Mesothelial cell of epicardium (in vitro differentiated cells): ENCODE measurements at places on chromosomes 1 and 21.

DNA sequence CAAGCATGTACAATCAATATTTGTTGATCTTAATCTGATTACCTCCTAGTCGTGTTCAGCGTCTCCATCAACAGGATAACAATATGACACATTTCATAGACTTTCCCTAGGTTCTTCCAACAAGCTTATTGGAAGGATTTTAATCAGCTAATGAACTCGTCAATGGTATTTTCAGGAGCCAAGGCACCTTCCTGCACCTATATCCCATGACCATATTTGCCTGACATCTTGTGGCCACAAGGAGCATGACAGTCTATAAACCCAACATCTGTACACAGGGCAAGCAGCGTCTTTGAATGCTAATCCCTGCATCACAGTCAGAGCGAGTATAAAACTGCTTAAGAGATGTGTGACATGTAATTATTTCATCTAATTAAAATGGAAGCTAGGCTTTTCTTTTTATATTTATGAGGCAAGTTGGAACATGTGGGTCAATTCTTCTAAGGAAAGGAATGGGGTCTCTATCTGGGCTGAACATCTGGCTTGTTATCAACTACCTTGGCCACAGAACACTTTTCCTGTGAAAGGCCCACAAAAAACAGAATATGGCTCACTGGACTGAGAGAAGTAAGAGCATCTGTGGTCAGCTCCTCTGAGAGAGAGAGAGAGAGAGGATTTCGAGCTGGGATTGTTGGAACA lies 388.8 kb downstream of the NTNG1 start:
- no peak for DNase-seq

- no peak for DNase-seq
These were observed 60.1 kb downstream of the COL18A1 start for GRCh38 chr21:45465105-45465504.

- DNase-seq, result no peak
These were observed 16.0 kb upstream of the PIGV start for GRCh38 chr1:26771643-26772321.

DNA sequence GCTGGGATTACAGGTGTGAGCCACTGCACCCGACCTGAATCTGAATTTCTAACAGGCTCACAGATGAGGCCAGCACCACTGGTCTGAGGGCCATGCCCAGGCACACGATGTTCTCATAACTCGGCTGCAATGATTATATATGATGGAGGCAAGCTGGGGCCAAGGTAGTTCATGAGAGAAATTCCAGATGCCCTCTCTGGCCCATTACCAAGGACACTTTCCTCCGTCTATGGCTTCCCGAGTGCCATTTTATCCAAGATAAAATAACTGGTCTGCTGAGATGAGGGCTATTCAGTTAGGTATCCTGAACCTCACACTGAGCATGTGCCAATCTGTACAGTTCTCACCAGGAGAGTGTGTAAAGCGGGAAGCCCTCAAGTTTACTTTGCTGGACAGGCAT lies 16.5 kb downstream of the TMPRSS2 start:
- DNase-seq, result no peak

- no peak for DNase-seq
These were observed 173.7 kb downstream of the GABPA start for GRCh38 chr21:25908495-25908894.

DNA sequence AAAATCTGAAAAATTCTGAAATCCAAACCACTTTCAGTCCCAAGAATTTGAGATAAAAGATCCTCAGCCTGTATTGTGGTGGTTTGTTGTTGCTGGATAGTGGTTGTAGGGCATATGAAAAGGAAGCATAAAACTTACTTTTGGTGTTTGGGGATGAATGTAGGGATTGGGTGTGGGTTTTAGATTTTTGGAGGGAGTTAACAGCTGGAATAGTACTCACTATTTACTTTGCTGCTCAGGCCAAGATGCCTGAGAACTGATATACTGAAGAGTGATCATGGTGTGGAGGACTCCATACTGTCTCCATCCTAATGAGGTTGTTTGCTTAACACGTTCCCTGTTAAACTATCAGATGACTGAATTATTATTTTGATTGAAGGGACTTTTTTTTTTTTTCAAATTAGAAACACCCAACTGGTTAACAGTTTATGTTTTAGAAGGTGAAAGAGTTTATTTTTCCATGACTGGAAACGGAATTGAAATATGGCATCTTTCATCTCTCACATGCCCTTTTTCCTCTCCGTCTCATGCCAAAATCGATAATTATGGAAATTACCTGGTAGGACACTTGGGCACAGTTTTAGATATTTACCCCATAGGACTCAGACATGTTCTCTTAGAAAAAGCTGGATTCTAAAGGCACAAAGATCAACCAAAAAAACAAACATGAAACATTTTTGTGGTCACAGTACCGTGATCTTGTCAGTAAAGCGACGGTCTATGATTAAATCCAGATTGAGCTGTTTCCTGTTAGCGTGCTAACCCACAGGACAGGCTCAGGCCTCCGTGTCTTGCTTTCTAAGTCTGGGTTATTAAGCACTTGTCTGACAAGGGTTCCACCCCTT lies 37.3 kb downstream of the RGL1 start:
- DNase-seq, result no peak

DNA sequence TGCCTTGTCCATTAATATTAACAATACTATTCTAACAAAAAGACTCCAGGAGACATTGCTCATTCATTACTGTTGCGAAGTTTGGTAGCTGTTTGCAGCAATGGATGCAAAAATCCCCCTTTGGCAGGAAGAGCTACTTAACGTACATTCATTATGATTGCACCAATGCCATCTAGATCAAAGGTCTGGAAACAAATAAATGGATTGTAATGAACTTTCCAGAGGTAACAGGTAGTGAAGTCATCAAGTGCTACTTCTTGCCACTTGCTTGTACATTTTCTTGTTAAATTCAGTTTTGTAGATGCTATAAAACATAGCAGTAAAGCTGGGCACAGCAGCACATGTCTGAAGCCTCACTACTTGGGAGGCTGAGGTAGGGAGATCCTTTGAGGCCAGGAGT lies 93.9 kb downstream of the DDAH1 start:
- no peak for DNase-seq
